ENCODE measurements at places on chromosomes 5 and 9. TPM values are rescaled to one million over a fixed set of nuclear protein-coding genes. Genes with fewer than 3 reads are reported as not detected.

DNA sequence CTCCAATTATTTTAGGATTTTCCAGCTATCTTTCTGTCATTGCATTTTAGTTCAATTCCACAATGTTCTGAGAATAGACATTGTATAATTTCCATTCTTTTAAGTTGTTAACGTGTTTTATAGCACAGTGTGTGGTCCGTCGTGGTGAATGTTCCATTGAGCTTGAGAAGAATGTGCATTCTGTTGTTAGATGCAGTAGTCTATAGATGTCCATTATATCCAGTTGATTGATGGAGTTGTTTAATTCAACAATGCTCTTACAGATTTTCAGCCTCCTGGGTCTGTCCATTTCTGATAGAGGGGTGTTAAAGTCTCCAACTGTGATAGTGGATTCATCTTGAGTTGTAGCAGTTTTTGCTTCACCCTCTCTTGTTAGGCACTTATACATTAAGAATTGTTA, 1587.7 kb upstream of the NUDT12 start:
- no peak for DNase-seq

DNA sequence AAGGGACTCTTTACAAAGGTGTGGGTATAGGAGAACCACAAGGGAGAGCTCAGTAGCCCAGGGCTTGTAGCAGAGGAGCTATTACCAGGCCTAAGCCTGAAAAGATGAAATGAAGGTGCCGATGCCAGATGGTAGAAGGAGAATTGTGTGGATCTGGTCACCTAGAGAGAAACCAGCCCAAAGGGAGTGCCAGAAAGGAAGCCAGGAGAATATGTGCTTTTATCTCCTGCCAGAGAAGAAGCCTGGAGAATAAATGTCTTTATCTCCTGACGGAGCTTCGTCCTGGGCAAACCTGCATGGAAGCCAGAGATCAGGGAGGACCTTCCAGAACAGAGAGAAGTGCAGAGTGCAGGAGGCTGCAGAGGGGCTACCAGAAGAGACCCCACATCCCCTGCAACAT, 142.6 kb downstream of the MED10 start:
- DNase-seq = no peak

GRCh38 chr9:81607593-81608288, 81.6 kb downstream of the TLE1 start:
- DNase-seq = no peak

GRCh38 chr5:87850843-87851242, 417.8 kb downstream of the TMEM161B start:
- no peak for DNase-seq

DNA sequence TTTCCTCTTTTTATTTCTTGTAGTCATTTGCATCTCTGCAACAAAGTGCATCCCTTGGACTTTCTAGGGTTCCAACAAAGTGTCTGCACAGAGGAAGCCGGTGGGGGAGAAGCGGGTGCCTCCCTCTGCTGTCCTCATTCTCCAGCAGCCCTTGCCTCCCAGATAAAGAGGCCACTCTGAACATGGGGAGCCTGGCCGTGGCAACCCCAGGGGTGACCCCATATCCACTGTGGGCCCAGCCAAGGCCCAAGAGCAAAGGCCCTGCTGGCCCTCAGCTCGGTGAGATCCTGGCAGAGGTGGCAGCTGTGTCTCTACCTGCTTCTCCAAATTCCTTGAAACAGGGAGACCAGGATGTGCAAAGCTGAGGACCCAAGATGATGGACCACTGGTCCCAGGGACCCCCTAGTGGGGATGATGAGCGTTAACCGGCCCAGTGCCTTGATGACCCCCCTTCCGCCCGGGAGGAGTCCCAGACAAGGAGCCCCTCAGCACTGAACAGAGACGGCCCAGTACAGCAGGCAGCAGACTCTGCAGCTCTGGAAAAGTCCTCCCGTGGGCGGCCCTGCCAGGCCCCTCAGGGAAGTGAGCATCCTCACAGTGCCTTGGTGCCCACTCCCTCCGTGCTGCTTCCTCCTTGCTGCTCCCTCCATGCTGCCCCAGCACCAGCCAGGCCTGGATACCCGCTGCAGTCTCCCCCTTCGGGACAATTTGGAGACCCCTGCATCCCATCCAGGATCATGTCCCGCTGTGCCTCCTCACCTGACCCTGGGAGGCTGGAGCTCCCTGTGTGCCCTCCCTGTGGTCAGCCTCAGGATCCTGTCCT, 62.5 kb downstream of the MRPL36 start:
- DNase-seq = no peak

DNA sequence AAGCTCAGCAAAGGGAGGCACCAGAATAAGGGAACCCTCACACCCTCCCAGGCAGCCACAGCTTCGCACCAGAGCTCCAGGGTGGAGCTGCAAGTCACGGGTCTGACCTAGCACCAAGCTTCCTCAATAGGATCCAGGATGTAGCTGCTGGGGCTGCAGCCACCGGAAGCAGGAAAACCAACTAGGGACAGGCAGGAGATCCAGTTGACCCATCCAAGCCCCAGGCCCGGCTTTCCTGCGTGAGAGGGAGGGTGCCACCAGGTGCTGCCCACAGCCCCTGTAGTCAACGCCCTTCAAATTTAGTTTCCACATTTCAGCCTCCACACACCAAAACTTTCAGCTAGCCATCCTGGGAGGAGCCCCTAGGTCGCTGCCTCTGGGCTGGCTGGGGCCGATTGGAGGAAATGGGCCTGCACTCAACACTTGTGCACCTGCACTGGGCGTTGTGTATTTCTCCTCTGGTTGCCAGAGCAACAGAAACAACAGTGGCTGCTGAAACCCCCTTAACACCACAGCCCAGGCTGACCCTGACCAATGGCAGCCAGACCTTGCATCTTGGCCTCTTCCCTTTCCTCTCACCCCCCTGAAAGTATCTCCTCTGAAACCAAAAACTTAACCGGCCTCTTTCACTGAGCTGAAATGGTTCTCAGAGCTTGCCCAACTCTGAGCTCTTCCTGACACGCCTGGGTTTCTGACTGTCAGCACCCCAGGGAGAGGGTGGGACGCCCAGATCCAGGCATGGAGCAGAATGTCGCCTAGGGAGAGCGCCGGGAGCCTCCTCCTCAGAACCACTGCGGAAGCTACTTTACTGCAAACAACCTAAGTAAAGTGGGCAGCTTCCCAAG, 226.5 kb upstream of the MAP3K1 start:
- DNase-seq = no peak

The KCNN2 gene
- 1.2 TPM for total RNA-seq

DNA sequence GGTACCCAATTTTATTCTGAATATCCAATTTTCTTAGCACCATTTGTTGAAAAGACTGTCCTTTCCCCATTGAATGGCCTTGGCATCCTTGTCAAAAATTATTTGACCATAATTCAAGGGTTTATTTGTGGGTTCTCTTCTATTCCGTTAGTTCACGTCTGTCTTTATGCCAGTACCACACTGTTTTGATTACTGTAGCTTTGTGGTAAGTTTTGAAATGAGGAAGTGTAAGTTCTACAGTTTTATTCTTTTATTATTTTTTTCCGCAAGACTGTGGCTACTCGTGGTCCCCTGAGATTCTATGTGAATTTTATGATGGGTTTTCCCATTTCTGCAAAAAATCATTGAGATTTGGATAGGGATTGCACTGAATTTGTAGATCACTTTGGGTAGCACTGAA, 402.6 kb downstream of the PLK2 start:
- no peak for DNase-seq

DNA sequence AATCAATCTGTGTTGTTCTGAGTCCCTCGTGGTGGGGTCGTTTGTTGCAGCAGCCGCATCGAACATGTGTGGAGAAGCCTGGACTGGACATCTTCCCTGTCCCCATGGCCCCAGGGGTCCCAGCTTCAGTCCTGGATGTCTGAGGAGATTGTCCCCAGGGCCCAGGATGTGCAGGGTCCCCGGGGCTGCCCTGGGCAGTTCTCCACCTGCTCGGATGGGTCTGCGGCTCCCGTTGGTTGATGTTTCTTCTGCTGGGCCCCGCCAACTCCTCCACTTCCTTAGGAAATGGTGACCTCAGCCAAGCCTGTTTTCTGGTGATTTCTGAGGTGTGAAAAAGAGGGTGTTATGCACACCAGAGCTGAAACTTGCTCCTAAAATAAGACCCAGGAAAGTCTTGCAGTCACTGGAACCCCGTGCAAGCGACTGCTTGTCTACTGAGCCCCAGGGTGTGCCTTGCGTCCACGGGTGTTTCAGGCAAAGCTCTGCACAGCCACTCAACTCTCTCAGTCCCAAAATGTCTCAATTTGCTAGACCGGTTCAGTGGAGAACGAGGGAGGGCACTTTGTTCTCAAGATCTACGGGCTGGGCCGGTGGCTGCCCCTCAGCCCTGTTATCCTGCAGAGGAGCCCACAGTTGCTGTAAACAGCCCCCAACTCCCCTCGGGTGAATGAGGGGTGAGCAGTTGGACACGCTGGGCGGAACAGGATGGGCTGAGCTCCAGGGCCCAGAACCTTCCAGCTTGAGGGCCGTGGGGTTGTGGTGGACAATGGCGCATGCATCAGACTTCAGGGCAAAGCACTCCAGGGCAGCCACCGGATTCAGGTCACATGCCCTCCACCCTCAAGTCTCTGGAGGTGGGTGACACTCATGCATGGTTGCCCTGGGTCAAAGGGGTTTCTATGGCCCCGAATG, 66.7 kb upstream of the OLFM1 start:
- no peak for DNase-seq

GRCh38 chr5:1343931-1344901, 683 bp downstream of the CLPTM1L start:
- DNase-seq = peak; percentile 11

The LHX3 gene
- total RNA-seq = not detected

The SLC9A3 gene
- 1.1 TPM for total RNA-seq

DNA sequence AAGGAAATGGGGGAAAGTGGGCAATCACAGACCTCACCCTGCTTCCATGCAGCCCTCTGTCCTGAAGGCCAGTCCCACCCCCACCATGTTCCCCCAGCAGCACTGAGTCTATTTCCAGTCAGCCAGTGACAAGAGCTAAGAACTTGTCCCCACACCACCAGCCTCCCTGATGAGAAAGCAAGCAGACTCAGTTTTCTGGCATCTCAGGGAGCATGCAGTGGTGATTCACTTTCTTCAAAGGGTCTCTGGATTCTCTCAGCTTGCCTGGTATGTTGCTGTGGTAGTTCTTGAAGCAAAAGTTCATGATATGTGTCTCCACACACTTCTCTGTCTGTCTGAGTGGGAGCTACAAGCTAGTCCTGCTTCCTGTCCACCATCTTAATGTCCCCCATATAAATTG, 799.9 kb upstream of the TYRP1 start:
- no peak for DNase-seq

DNA sequence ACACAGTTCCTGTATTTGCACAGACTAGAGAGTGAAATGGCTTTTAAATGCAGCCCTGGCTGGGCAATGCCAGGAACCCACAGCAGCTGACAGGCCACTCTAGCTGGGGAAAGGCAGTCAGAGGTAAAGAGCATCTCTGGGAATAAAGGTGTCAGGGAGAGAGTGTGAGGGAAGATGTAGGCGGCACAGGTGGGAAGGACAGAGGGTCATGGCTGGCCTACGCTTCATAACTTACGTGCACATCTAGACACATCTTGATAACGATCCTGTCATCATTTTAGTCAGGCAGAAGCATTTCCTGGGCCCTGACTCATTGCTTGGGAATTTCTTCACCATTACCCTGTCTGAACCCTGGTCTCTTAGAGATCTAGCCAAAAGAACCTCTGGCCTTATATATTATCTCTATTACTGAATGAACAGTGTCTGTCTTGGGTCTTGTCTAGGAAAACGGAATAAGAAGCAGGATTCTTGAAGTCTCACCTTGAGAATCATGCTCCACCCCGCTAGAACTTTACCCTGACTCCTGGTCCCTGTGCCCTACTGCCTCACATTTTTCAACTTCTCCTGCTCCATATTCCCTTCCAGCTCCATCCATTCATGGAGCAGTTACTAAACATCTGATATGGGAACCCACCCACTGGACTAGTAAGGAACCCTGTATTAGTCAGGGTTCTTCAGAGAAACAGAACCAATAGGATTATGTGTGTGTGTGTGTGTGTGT, 106.4 kb upstream of the ELL2 start:
- DNase-seq = peak; percentile 45

The FAM81B gene
- not detected for total RNA-seq

DNA sequence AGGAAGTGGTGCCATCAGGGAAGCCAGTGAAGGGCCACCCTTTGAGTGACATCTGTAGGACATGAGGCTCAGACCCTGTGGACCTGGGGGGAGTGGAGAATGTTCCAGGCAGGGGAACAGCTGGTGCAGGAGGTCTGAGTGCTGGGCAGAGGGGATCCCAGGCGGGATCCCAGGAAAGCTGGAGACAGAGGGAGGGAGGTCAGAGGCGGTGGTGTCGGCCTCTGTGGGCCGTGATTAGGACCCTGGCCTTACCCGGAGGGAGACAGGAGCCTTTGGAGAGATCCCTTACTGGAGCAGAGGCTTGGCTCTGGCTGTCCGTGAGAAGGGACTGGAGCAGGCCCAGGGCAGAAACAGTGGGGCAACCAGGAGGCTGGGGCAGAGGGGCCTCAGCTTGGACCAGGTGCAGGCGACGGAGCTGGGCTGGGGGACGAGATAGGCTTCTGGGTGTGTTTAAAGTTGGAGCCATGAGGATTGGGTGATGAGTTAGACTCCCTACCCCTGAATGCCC, 12.1 kb upstream of the GRHPR start:
- DNase-seq = no peak

GRCh38 chr5:14663734-14664269, 716 bp upstream of the OTULIN start:
- DNase-seq = no peak

The SOX30 gene
- 0.09 TPM for total RNA-seq

The NSMF gene
- total RNA-seq = 31.6 TPM

DNA sequence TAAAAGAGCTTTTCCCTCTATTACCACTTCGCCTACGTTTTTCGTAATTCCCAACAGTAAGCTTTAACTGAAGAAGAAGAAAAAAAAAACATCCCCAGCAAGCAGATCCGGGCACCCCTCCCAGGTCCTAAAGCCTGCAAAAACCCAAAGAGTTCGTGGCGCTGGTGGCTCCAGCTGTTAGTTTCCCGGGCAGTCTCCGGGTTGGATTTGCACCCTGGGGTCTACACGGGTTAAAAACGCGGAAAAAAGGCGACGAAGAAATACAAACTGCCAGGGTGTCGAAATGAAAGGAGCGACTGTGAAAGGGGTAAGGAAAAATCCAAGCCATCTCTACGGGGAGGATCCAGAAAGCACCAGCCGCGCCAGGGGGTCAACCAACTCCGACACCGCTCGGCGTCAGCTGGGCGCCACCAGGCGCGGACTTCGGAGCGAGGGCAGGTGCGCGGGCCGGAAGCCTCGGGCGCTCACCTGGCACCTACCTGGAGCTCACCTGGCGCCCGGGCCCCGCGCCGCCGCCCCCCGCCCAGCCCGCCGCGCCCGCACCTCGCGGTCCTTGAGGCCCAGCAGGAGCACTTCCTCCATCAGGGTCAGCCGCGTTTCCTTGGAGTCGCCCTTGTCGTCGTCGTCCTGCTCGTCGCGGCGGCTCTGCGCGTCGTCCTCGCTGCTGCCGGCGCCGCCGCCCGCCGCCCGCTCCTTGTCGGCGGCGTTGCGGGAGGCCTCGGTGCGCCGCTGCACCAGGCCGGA, 680 bp downstream of the GOLPH3 start:
- peak; percentile 65 for DNase-seq

The TMEM174 gene
- total RNA-seq = not detected

The FBLL1 gene
- total RNA-seq = 4.9 TPM

The F12 gene
- 14.3 TPM for total RNA-seq

The ZNF366 gene
- not detected for total RNA-seq

- no peak for DNase-seq
Observed at GRCh38 chr5:147670815-147671214, 111.7 kb downstream of the JAKMIP2 start.

Data from Calu3 (cell line).